A172 (cell line): ENCODE measurements at places on chromosomes 16 and 17. TPM values are rescaled to one million over a fixed set of nuclear protein-coding genes. Genes with fewer than 3 reads are reported as not detected.
A peak's percentile ranks its signal among the peaks of the same experiment; 100 is the strongest.

DNA sequence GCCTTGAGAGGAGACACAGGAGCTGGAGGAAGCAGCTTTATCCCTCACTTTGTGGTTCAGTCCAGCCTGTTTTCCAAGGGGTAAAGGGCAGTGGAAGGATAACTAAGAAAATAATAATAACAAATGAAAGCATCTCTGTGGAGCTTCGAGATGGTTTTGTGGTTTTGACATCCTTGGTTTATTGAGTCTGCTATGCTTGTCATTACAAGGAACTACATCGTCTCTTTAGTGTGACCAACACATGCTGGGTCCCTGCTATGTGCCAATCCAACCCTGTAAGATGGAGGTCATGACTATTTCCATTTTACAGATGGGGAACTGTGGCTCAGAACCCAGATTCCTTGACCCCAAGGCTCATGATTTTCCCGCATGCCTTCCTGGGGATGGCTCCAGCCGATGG, 124.8 kb downstream of the MRM1 start:
- no peak for DNase-seq

DNA sequence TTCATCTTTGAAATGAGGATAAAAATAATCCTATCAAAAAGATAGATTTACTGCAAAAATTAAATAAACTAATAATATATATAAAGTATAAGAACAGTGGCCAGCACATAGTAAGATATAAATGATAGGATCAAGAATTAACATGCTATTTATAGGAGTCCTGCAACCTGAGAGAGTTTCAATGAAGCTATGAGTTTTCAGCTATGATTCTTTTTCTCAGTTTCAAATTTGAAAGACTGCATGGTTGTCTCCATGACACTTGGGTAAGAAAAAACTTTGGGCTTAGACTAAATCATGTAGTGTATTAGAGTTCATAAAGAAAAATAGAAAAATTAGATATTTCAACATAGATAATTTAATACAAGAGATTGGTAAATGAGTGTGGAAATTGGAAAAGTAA, 817.8 kb upstream of the KIF2B start:
- DNase-seq, result no peak

DNA sequence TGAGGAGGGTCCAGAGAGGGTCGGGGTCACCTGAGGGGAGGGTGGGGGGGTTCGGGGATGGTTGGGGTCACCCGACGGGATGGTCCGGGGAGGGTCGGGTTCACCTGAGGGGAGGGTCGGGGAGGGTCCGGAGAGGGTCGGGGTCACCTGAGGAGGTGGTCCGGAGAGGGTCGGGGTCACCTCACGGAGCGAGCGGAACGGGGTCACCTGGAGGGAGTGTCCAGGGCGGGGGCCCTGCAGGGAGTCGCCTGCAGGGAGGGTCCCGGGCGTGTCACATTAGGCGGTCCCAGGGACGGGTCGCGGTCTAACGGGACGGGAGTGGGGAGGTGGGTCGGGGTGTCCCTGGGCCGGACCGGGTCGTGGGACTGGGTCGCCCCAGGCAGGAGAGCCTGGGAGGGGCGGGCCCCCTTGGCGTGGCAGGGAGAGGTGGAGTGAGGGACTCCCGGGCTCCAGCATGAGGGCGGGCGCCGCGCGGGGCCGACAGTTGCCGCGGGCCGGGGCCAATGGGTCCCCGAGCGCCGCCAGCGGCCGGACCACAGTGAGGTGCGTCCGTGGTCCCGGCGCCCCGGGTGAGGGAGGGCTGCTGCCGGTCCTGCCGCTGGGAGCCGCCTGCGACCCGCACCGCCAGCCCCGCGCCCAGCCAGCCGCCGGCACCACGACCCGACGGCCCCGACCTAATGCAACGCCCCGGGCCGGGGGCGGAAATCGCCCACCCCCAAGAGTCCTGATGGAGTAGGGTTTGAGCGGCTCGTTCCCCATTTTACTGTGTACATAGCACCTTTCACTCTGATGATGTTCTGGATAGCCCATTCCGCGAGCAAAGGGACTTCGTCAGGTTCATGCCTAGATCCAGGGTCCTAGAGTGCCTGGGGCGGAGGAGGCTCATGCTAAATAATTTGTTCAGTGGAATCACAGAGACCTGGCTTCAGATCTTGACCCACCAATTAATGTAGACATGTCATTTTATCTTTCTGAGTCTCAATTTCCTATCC, 1.2 kb upstream of the ABCA3 start:
- DNase-seq, result no peak

- DNase-seq, result peak; percentile 78
These were observed 29.4 kb downstream of the CACNA1H start for GRCh38 chr16:1182316-1182671.

DNA sequence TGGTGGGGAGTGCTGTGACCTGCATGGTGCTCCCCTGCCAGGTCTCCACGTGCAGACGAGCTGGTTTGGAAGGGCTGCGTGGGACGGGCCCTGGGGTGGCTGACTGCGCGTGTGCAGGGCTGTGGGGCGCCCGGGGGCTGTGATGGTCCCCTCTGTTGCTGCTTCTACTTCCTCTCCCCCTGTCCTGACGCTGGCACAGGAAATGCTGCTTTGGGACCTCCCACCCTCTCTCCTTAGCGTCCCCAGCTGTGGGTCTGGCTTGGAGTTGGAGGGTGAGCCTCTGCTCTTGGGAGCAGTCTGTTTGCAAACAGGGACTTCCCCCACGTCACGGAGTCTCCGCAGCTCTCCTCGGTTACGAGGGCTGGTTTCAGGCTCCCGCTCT, 35.2 kb downstream of the TSC2 start:
- DNase-seq, result no peak

Gene WNK4
- total RNA-seq, result 0.34 and 0.50 TPM in 2 replicates

DNA sequence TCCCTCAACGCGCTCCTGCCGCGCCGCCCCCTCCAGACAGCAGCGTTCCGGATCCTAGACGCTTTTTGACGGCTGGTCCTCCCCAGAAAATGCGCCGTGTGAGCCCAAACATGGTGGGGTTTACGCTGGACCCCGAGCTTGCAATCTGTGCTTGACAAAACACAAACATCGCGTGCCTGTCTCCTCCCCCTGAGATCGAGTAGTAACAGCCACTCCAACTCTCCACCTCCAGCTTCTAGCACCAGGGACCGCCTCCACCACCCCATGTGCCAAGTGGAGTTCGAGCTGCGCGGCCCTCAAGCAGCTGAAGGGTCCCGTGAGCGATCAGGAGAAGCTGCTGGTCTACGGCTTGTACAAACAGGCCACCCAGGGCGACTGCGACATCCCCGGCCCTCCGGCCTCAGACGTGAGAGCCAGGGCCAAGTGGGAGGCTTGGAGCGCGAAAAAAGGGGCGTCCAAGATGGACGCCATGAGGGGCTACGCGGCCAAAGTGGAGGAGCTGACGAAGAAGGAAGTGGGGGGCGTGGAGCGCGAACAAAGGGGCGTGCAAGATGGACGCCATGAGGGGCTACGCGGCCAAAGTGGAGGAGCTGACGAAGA, 656 bp upstream of the GEMIN4 start:
- no peak for DNase-seq

DNA sequence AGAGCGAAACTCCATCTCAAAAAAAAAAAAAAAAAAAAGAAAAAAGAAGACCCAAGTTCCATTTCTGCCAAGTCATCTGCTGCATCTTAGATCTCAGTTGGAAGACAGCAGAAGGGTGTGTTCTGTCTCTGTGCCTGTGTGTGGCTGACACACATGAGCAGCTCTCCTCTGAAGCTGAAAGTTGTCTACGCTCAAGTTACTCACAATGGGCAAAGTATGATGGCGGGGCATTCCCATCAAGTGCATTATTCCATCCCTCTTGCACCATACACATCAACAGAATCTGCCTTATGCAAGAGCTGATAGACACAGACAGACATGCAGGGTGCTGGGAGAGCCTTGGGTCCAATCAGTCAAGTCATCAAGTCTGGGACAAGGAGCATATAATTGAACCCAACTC, 402.2 kb downstream of the XYLT1 start:
- no peak for DNase-seq

DNA sequence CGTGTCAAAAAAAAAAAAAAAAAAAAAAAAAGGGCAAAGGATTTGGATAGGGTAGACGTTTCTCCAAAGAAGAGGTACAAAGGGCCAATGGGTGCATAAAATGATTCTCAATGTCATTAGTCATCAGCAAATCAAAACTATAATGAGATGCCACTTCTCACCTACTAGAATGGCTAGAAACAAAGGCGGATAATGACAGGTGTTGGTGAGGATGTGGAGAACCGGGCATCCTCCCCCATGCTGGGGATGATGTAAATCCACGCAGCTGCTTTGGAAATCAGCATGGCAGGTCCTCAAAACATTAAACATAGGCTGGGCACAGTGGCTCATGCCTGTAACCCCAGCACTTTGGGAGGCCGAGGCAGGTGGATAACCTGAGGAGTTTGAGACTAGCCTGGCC, 9.4 kb downstream of the ITGAX start:
- DNase-seq, result no peak

Gene FN3K
- 2.1 and 2.9 TPM in 2 replicates for total RNA-seq

Gene ZFP1
- 16.4 and 24.2 TPM in 2 replicates for total RNA-seq
